ENCODE measurements at places on chromosomes 16 and 17. TPM values are rescaled to one million over a fixed set of nuclear protein-coding genes. Genes with fewer than 3 reads are reported as not detected.

MYH8 gene
- total RNA-seq: not detected

PLK1 gene
- total RNA-seq: 40.4 TPM

RNF112 gene
- 2.1 TPM for total RNA-seq

HOXB4 gene
- total RNA-seq: 4.1 TPM

PHF23 gene
- 38.8 TPM for total RNA-seq

- DNase-seq: no peak
Measured at GRCh38 chr17:59160157-59161025, 4.8 kb downstream of the PRR11 start.

GRCh38 chr17:915538-916201 lies 63.9 kb downstream of the NXN start:
- DNase-seq: no peak

GRCh38 chr16:53561101-53561888 lies 58.3 kb upstream of the AKTIP start:
- DNase-seq: no peak

- DNase-seq: peak; percentile 43
Measured at GRCh38 chr17:17107281-17107680, 65.0 kb downstream of the MPRIP start.

DNA sequence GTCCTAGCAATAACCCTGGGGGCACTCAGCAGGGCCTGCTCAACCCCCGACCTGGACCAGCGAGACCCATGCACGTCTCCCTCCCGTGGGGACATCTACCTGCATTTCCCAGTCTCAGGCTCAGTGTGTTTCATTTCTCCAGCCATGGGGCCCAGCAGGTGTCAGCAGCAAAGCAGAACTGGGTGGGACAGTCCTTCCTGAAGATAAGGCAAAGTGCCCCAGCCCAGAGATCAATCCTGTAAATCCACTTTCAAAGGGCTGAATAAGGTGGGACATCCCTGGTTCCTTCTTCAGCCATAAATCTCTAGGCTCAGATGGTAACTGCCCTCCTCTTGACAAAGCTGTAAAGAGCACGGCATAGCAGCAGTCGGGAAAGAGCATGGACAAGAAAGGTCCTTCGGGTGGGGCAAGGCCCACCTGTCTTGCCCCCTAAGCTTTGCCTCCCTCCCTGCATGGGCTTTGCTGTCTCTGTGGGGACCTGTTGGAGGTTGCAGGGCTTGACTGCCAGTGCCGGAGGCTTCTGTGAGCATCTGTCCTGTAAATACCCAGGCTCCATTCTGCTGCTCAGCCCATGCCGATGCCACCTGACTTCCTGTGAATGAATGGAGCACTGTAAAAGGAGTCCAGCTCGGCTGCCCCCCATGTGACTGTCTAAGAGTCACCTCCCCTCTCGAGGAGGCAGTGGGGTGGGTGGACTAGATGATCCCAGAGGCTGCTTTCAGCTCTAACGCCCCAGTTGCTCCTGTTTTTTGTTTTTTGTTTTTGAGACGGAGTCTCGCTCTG lies 84.8 kb upstream of the TBC1D3K start:
- no peak for DNase-seq

GRCh38 chr17:50051082-50051576 lies 4.8 kb upstream of the ITGA3 start:
- DNase-seq: no peak

DNA sequence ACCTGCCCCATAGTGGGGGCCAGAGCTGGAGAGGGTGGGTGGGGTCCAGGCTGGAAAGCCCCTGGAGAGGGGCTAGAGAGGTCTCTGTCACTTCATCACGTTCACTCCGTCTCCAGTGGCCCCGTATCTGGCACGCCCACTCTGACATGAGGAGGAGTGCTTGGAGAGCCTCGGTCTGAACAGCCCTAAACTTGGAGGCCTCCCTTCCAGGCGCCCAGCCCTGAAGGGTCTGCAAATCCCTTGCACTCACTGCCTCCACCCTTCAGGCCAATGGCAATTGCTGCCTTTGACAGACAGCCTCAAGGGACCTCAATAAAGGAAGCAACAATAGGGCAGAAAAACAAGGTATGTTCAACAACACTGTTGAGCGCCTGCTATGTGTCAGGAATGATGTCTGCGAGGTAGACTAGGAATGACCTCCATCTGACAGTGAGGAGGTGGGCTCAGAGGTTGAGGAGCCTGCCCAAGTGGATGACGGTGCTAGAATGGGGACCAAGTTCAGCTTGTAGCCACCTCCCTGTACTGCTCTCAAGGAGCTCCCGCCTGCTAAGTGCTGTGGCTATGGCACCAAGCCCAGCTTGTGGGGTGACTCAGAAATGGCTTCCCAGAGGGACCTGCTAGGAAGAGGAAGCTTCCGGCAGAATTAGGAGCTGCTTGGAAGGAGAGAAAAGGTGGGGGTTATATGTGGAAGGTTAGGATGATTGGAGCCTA lies 2.9 kb upstream of the EPX start:
- DNase-seq: peak; percentile 48

DNA sequence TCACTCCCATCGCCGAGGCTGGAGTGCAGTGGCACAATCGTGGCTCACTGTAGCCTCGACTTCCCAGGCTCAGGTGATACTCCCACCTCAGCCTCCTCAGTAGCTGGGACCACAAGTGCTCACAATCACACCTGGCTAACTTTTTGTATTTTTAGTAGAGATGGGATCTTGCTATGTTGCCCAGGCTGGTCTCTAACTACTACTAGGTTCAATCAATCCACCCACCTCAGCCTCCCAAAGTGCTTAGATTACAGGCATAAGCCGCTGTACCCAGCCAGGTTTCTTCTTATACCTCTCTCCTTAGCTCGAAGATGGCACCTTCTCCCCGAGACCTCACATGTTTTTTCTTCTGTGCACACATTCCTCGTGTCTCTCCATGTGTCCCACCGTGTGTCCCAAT lies 3.0 kb downstream of the TSPAN10 start:
- DNase-seq: no peak

- DNase-seq: no peak
Measured at GRCh38 chr17:79654960-79655382, 44.1 kb upstream of the RBFOX3 start.

DNA sequence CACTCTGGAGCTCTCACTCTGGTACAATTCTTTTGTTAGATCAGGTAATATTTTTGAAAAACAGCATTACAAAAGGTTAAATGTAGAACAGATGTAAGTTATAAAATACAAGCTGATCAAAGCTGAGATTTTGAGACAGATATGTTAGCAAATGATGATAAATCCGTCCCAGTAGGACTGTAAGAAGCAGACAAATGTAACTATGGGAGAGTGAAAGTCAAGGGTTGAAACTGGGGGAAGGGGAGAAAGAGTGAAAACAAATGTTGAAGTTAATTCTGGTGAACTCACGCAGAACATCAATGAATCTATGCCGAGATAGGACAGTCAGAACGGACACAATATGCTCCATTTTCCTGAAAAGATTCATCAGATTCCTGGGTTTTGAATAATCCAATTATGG lies 298.9 kb upstream of the IRX5 start:
- no peak for DNase-seq

DNA sequence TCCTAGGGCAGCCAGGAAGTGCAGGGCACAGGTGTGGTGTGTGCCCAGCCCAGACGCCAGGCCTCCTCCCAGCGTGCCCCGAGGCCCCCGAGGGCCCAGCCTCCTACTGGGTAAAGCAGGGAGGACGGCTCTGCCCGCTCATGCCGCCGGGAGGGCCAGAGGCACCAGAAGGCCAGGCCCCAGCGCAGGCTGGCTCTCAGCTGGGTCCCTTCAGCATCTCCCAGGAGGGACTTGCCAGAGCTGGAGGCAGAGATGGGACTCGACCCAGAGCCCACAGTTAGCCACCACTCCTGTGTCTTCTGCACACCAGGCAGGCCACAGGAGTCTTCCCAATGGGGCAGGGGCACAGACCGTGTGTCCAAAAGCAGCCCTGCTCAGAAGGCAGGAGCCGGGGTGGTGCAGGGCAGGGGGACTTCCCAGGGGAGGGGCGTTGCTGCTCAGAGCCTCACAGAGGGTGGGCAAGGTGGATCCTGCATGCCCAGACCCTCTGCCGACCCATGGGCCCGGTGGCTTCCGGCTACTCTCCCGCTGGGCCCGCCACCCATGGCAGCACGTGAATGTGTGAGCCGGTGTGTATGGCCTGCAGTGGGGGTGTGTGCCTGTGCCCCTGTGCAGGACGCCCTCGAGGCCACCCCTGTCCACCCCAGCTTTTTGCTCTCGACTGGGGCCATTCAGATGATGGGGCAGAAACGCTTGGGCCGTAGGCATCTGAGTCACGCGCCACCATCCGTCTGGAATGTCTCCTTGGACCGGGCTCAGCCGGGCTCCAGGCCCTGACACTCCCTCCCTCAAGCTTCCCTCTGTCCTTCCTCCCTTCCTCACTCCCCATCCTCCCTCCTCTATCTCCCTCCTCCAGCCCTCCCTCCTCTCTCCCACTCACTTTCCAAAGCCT lies 5.7 kb upstream of the ZNF469 start:
- DNase-seq: peak; percentile 36

GRCh38 chr16:73636196-73636595 lies 588.3 kb upstream of the ZFHX3 start:
- DNase-seq: no peak

GRCh38 chr17:12979826-12980500 lies 37.9 kb downstream of the ELAC2 start:
- DNase-seq: no peak

- DNase-seq: peak; percentile 73
Measured at GRCh38 chr16:80924372-80924978, 82.2 kb downstream of the CMC2 start.

- DNase-seq: peak; percentile 69
Measured at GRCh38 chr16:81514041-81514559, 69.5 kb downstream of the CMIP start.

DNA sequence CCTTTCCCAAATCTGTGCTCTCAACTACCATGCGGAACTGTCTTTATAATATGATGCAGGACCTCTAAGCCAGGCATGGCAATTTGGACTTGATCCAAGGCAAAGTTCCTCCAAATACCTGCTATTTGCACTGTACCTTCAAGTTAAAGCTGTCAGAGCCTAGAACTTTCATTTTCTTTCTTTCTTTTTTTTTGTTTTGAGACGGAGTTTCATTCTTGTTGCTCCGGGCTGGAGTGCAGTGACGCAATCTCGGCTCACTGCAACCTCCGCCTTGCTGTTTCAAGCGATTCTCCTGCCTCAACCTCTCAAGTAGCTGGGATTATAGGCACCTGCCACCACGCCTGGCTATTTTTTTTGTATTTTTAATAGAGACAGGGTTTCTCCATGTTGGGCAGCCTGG lies 51.7 kb downstream of the ARHGAP27 start:
- DNase-seq: no peak

DNA sequence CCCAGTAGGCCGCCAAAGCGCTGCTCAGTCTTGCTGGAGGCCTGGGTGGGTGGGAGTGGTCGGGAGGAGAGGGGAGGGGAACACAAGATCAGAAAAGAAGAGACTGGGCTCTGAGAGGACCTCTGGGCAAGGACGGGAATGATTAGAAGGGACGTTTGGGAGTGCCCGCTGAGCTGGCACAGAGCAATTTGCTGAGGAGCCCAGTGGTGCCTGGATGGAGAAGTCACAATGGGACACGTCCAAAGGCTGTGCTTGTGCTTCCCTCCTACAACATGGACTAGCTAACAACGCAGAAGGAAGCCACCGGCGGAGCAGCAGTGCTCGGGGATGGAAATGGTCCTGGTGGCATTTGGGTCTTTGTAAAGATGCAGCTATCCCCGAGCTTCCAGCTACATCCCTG lies 45.6 kb upstream of the CACNG4 start:
- no peak for DNase-seq

DNA sequence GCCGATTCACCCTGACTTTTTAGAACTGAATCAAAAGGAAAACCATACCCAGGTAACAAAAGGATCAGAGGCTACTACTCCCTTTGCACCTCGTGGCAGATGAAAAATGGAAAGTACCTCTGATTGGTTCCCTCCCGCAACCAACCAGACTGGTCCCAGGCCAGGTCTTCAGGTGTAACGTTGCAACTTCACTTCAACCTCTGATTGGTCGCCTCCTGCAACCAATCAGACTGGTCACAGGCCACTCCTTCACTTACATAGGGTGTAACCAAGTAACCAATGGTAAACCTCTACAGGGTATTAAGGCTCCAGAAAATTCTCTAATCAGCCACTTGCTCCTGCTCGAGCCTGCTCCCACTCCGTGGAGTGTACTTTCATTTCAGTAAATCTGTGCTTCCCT lies 89.4 kb downstream of the ADCY9 start:
- no peak for DNase-seq

DNA sequence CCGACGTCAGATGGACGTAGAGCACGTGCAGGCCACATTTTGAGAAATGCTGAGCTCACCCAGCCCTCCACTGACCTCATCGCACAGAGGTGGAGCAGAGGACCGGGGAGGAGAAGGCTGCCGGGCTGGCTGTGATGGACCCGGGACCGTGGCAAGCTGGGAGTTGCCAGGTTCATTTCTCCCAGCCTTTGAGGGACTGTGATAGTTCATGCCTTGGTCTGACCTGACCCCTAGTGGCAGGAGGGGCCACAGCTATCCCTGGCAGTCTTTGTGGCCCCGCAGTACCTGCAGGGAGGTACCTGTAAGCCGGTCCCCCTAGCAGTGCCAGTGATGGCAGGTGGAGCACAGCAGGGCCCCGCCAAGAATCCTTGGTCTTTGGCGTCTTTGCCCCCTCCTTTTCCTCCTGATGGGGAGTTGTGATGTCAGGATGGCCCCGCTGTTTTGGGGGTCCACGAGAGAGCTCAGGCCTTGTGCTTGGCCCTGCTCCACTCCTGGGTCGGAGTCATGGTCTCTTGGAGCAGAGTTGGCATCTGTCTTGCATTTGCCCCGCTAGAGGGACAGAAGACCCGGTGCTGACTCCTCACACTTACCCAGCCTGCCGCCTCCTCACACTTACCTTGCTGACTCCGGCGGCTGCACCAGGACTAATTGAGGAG lies 50.4 kb downstream of the OR1D5 start:
- DNase-seq: peak; percentile 69

GRCh38 chr17:82645516-82645915 lies 2.7 kb downstream of the WDR45B start:
- DNase-seq: no peak
